ENCODE measurements at places on chromosomes 4 and X.

DNA sequence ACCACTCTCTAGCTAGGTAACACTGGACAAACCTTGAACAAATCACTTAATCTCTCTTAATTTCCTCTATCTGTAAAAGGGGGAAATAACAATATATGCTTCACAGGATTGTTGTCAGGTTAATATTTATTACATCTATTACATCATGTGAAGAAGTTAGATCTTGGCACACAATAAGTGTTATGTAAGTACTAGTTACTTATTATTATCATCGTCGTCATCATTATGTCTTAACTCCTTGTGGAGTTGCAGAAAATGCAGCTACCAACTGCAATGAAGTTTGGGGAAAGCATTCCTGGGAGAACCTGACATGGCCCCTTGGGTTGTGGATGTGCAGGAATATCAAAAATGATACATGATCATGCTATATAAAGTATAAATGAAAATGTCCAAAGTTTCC lies 4.8 kb upstream of the JCHAIN start:
- no peak for DNase-seq

GRCh38 chr4:97911236-97911906 lies 231.9 kb downstream of the STPG2 start:
- no peak for DNase-seq

DNA sequence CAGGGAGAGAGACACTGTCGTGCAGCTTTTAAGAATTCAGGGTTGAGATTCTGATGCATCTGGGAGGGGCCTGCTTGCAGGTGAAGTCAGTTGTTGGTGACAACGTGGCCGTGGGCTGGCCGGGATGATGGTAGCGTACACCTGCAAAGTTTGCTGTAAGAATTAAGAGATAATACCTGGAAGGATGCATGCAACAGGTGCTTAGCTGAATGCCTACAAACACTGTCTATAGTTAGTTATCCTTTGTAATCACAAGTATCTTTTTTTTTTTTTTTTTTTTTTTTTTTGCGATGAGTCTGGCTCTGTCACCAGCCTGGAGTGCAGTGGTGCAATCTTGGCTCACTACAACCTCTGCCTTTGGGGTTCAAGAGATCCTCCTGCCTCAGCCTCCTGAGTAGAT lies 259.6 kb downstream of the ASMT start:
- DNase-seq: no peak

GRCh38 chrX:72305286-72306084 lies at the start of gene CITED1:
Gene CITED1, minus strand, starts transcription at chrX:72305914. Its CDS starts 3,045 bp downstream, at chrX:72302869.
- no peak for DNase-seq

DNA sequence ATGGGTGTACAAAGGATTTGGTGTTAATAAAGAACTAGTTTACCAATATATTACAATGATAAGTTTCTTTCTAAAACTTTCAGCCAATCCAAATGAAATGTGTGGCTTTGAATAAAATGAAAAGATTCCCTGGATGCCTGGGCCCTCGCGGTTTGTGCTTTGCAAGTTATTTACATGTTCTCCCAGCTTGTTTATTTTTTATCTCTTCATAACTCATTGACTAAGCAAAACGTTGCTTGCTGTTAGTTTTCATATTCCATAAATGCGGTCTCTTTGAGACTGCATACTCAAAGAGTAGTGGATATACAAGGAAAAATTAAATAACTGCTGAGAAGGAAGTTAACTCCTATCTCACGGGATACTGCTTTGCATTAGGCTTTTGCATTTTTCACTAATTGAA lies 26.0 kb downstream of the FHDC1 start:
- DNase-seq: no peak

- no peak for DNase-seq
Measured at GRCh38 chrX:10577853-10578252, 42.5 kb downstream of the MID1 start.

DNA sequence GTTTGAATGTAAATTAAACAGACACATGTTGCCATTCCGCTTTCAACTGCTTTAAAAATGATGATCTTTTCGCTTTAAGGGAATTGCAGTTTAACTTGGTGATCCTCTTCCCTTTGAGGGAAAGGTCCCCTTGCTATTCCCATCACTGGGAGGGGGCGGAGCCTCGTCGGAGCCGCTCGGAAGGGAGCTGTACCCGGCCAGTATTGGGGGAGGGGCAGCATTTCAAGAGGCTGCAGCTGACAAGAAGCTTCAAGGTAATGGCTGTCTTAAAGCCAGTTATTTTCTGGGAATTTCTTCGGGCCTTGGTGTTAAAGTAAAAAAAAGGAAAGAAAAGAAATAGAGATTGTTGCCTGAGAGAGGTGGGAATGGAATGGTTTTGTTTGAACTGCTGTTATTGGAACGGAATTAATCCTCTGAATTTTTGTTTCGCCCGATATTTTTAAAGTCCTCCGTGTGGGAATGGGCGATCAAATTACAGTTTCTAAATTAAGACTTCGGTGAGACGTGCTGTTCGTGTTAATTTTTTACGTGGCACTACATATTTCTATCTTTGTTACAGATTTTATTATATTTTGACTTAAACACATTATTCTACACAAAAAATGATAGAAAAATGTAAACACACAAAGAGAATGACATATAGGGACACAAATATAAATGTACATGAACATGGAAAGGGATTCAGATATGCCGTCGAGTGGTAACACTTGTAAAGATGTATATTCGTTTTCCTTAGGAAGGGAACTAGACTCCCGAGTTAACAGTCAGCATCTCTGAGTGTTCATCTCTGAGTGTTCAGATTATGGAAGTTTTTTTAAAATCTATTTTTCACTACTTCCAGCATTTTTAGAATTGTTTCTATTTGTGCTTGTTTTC lies 9.2 kb downstream of the PWWP3B start:
- no peak for DNase-seq

DNA sequence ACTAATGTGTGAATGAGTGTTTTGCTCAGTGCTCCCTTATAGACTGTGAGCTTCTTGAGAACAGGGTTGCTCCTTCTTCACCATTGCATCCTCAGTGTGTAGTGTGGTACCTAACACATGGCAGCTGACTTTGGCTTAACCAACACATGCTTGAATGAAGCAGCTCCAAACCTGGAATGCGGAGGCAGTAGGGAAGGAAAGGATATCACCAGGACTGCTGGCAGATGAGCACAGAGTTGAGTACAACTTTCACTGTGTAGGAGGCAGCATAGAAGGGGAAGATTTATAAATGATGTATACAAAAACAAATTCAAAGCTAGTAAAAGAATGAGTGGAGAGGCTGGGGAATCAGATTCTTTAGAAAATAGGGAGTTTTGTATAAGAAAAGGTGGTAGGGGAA lies 174.3 kb downstream of the SLIT2 start:
- no peak for DNase-seq

DNA sequence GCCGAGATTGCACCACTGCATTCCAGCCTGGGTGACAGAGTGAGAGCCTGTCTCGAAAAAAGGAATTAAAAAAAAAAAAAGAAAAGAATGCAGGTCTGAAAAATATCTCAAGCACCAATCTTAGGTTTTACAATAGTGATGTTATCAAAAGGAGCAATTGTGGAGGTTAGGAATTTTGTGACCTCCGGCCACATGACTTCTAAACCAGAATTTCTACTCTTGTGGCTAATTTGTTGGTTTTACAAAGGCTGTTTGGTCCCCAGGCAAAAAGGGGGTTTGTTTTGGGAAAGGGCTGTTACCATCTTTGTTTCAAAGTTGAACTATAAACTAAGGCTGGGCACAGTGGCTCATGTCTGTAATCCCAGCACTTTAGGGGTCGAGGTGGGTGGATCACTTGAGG lies 15.4 kb upstream of the ZNF41 start:
- DNase-seq: no peak

DNA sequence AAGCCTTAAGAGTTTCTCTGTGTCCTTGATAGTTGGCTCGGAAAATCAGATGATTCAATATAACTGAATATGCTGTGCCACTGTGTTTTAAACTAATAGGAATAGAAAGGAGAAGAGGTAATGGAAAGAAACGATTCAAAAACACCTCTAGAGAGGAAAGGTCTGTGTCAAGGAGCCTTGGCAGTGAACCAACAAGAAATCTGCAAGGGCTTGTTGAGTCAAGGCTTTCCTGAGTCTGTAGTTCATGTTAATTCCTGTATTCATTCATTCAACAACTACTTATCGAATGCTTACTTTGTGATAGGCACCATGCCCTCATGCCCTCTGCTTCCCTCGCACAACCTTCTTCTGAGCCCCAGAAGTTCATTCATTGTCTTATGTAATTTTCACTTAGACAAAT lies 336.0 kb downstream of the PDHA2 start:
- DNase-seq: no peak

DNA sequence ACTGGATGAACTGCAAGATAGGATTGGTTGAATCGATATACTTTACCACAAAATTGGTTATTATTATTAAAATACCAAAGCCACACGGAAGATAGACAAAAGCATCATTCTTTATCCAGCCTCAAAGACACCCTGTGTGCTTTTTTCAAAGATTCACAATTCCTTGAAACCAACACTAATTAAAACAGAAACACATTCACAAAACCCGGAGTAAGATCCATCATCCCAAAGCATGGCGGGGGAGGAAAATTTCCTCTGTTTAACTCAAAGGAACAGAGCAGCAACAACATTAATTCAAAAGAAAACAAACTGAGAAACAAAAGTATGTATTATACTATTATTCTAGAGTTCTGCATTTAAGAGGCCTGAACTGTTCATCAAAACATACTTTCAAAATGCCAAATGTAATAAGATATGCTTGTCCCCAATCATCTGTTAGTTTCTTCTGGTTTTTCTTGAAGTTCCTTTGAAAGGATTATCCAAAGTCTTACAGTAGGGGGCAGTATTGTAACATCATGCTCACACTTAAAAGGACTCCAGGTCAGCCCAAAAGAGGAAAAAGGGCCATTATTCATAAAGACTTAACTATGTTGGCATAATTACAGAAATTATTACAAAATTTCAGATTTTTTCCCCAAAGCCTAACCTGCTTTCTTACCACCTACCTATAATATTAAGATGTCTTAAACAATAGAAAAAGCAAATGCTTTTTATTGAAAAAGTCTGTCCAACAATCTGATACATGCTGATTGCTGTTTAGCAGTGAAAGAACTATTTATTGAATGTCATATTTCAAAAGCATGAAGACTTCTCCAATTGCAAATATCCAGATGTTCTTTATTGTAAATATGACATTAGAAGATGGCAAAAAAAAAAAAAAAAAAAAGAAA lies 168.7 kb downstream of the SCFD2 start:
- DNase-seq: no peak

DNA sequence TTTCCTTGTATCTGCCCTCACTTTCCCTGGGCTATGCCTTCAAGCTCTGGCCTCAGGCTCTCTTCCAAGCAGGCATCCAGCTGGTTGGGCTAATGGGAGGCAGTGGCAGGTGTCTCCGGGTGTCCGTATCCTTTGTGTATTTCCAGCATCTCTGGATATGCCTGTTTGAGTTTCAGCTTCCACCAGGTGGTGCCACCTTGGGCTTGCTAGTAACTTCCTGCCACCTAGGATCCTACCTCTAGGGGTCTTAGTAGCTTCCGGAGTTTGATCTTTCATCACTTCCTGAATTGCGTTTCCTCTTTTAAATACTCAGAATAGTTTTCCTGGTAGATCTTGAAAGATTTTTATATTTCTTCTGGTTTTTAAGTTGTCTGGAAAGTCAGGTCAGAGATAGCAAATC lies 23.2 kb upstream of the ANOS1 start:
- no peak for DNase-seq

GRCh38 chr4:173125216-173125812 lies 43.3 kb upstream of the GALNT7 start:
- no peak for DNase-seq

DNA sequence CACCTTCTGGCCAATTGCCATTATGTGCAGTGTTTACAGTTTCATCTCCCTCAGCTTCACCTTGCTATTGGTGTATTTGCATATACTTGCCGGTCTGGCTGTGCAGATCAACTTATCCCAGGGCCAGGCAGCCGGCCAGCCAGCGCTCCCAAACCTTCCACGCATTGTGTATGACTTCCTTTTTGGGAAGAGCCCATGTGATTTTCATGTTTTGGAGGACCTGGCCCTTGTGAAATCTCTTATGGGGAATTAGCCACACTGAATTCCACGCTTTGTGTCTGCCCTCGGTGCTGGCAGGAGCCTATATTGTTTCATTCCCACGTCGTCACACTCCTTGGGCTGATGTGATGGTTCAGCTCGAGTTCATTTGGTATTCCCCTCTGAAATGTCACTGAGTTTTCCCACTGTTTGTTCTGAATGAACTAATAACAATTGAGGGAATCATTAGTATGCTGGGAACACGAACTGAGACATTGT lies 6.0 kb upstream of the PDLIM3 start:
- no peak for DNase-seq

- no peak for DNase-seq
Measured at GRCh38 chr4:186485150-186485549, 70.2 kb downstream of the MTNR1A start.

DNA sequence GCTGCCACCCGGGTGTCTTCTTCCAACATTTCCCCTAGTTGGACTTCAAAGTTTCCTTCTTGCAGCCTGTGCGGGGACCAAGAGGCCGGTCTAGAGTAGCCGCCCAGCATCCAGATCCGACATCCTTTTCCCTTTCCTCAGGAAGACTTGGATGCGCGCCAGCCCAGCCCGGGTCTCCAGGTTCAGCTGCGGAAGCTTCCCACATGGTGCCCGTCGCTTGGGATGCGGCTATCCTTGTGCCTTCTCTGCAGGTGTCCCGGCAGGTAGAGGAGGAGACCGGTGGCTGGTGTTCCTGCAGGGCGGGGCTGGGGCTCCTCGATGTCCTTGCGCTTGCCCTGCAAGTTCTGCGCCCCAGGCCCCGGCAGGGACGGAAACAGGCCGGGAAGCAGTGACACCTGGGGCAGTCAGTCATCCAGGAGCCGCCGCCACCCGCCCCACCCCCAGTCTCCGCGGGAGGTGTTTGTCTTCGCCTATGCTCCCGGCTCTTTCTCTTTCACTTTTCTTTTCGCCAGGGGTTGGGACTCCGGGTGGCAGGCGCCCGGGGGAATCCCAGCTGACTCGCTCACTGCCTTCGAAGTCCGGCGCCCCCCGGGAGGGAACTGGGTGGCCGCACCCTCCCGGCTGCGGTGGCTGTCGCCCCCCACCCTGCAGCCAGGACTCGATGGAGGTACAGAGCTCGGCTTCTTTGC lies at the start of gene IL15:
Gene IL15 (plus strand): TSS at position 502 of the 689 bp plus-strand sequence. CDS start 82,882 bp downstream, outside the sequence.
- peak; percentile 68 for DNase-seq

- DNase-seq: no peak
Measured at GRCh38 chr4:173415885-173416653, 17.2 kb upstream of the SCRG1 start.

DNA sequence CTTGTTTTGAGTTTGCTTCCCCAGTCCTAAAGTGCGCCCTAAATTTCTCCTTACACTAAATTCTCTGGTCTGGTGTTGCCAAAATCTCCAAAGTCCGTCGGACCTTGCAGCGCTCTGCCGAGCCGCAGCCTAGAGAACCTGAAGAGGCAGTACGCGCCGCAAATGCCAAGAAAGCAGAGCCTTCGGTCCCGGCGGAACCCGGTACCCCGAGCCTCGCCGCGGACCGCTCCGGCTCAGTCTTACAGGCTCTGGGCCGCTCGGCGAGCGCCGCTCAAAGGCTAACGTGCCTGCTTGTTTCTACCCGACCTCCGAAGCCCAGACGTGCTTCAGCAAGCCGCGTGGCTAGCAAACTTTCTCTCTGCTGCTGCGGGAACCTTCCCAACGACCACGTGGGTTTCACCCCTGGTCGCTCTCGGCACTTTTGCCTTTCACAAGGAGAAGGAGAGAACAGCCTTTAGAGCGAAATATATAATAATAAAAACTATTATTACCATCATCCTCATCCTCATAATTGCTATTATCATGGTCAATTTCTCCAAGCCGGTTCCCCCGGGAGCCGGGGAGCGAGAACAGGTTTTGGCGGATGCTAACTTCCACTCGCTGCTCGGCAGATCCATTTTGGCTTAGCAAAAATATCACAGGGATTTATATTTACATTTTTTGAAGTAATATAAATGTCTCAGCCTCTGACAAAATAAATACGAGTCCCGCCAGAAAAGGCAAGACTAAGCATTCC lies 2.2 kb upstream of the HTR2C start:
- no peak for DNase-seq

All from type B pancreatic cell (in vitro differentiated cells).